WTC11 (cell line): ENCODE measurements at places on chromosomes 13 and 19. TPM values are rescaled to one million over a fixed set of nuclear protein-coding genes. Genes with fewer than 3 reads are reported as not detected.

- no peak overlapping the region for H3K27ac ChIP-seq
- no peaks in the 10 kb centered on the region for H3K27me3 ChIP-seq
- H3K4me3 ChIP-seq, result no peak overlapping the region
These were observed 237.4 kb downstream of the LMO7 start for GRCh38 chr13:75873494-75873893.

- no peaks in the 10 kb centered on the region for H3K36me3 ChIP-seq
- H3K4me3 ChIP-seq, result no peak overlapping the region
- H3K27ac ChIP-seq, result no peak overlapping the region
- H3K4me1 ChIP-seq, result no peaks in the 10 kb centered on the region
- H3K27me3 ChIP-seq, result no peaks in the 10 kb centered on the region
- no peak for DNase-seq
These were observed 852.7 kb upstream of the KLHL1 start for GRCh38 chr13:70960841-70961443.

Gene POSTN
- 0.60 to 0.76 TPM (median 0.70 TPM) in 3 replicates for total RNA-seq

GRCh38 chr19:50909240-50910070 lies 1.7 kb downstream of the KLK4 start:
- peaks cover 23% of the 10 kb centered on the region for H3K27me3 ChIP-seq
- peak; percentile 100 for DNase-seq
- H3K4me1 ChIP-seq, result peaks cover 20% of the 10 kb centered on the region
- peak overlapping the region; percentile 36; the same call in 1 of the 2 replicates for H3K27ac ChIP-seq
- H3K4me3 ChIP-seq, result peak overlapping the region; percentile 78

Gene RAB3A
- 12.2 to 14.7 TPM (median 14.6 TPM) in 3 replicates for total RNA-seq

Gene ONECUT3
- 0.04 TPM in 1 of 3 replicates, not detected in the others for total RNA-seq
